ENCODE measurements at places on chromosomes 11 and 22.

DNA sequence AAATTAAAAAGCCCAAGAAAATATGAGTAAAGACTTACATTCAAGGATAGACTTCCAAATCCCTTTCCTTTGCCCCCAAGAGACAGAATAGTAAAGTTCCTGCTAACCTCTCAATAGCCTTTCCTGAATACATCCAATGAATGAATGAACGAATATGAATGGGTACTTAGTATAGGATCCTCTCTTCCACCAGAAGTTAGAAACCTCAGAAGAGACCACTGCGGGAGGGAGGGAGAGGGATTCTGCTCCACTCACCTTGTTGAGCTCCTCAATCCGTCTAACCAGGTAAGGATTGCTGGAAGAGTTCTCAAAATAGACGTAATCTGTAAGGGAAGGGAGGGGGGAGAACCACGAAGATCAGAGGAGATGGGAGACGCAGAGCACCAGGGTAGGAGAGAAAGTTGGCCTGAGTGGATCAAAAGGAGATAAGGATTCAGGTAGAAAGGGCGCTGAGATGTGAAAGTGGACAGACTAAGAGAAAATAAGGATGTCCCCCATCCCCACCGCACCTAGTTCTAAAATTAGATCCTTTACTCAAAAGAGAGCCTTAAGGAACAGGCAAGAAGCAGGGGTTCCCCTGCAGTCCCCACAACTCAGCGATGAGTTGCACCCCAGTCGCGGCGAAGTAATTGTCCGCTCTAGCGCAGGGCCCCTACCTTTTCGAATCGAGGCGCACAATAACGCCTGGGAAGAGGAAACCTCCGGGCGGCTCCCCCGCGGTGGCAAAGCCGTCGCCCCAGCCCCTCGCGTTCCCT, 1.1 kb downstream of the MTA2 start:
- no peak for DNase-seq

- no peak for DNase-seq
Measured at GRCh38 chr22:19149047-19149883, 827 bp downstream of the GSC2 start.

GRCh38 chr11:103587901-103588788, 448.3 kb upstream of the DDI1 start:
- no peak for DNase-seq

GRCh38 chr11:62201376-62201775, 7.1 kb upstream of the SCGB2A1 start:
- DNase-seq, result no peak
